ENCODE measurements at places on chromosomes 2 and 18. TPM values are rescaled to one million over a fixed set of nuclear protein-coding genes. Genes with fewer than 3 reads are reported as not detected.

Gene MERTK
- 9.3 TPM for total RNA-seq

Gene NYAP2
- 0.09 TPM for total RNA-seq

Gene KIF5C
- 11.0 TPM for total RNA-seq

Gene MARCO
- total RNA-seq, result 10.4 TPM

Gene DSG1
- not detected for total RNA-seq

Gene NAT8
- total RNA-seq, result not detected

Gene MLPH
- total RNA-seq, result 133 TPM

Gene LIMS4
- total RNA-seq, result 1.4 TPM

DNA sequence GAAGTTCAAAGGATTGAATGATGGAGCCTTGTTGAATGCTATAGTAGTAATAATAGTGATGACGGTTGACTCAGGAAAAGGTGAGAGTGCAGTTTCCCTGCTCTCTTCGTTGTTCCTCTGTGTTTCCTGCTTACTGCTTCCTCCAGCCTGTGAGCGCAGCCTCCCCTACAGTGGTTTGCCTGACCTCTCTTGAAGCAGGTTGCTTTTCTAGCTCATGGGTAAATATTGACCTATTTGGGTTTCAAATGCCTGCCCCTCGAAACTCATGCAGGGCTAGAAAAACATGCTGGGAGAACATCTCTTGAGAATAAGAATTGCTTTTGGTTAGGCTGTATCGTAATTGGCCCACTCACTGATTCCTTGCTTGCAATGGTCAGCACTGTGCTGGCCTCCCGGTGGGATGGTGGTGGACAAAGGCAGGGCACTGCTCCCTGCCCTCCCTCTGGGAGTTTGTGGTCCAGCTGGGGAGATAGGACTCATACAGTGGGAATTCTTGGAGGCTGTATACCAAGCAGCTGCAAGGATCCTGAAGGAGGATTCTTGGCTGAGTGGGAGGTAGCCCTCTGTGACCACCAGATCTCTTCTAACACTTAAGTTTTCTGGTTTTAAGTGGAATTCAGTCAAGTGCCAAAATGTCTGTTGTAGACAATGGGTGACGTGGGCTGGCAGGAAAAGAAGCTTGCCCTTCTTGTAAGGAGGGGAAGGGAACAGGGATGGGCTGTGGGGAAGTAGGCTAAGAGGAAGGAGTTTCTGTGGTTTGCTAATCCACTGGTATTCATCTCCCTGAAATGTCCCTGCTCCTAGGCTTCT is 5.4 kb upstream of the RNF181 start:
- no peak for DNase-seq

DNA sequence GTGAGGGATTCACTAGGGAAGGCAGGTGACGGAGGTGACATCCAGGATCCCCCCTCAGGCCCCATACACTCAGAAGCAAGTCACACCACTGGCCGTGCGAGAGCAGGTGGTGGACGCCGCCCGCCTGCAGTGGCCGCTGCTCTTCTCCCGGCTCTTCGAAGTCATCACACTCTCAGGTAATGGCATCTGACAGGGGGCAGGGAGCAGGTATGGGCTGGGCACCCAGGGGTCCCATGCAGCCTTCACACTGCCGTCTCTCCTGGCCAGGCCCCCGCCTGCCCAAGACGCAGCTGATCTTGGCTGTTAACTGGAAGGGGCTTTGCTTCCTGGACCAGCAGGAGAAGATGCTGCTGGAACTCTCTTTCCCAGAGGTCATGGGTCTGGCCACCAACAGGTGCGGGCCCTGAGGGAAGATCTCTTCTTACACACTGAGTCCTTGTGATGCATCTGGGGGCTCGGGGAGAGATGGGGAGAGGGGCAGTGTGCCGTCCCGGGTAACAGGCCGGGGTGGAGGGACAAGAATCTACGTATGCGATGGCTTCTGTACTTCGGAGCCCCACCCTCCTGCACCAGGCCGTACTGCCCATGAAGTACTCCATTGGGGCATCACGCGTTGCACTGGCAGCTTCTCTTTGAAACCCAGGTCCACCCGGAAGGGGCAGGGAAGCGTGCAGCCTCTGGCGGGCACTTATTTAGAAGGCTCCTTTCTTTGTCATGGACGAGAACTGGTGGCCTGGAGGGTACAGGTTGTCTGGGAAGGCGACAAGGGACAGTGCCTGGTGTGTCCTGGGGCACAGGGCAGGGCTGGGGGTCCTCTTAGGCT is 18.8 kb upstream of the GPR17 start:
- no peak for DNase-seq

- DNase-seq, result no peak
Observed at GRCh38 chr2:210503001-210503623, 26.6 kb upstream of the LANCL1 start.

GRCh38 chr2:120854766-120855530 is 119.3 kb downstream of the GLI2 start:
- no peak for DNase-seq

- DNase-seq, result no peak
Observed at GRCh38 chr2:58852243-58852642, 611.1 kb upstream of the FANCL start.

DNA sequence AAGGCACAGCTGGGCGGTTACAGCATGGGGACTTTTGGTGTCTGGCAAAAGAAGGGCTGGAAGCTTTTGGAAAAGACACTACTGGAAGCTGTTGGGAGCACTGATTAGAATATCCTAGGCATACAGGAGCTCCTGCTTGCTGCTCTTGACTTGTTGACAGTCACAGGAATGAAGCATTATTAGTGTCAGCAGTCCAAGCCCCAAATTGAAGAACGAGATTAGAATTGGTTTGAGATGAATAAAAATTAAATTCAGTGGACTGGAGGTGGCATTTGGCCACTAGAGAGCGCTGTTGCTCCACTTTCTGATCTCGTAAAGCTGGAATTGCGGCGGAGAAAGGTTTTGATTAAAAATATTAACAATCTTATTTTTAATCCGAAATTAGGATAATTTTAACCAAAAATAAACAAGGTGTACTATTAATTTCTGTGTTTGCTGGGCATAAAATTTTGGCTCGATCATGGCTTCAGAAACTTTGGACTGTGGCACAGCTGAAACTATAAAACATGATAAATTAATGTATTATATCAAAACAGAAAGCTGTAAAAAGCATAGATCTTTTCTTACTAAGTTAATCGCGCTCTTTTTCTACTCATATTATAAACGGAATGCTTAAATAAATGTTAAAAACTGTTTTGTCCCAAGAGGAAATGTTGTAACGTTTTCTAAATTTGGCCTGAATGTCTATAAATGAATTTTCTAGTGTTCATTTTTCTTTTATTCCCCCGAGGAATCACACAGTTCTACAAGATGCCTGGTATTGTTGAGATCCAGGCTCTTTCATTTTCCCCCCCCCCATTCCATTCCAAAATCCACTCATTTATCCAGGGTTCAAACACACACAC is 2.4 kb upstream of the HOXD8 start:
- DNase-seq, result peak; percentile 64

- DNase-seq, result no peak
Observed at GRCh38 chr2:177001334-177001733, 211.3 kb upstream of the HNRNPA3 start.

DNA sequence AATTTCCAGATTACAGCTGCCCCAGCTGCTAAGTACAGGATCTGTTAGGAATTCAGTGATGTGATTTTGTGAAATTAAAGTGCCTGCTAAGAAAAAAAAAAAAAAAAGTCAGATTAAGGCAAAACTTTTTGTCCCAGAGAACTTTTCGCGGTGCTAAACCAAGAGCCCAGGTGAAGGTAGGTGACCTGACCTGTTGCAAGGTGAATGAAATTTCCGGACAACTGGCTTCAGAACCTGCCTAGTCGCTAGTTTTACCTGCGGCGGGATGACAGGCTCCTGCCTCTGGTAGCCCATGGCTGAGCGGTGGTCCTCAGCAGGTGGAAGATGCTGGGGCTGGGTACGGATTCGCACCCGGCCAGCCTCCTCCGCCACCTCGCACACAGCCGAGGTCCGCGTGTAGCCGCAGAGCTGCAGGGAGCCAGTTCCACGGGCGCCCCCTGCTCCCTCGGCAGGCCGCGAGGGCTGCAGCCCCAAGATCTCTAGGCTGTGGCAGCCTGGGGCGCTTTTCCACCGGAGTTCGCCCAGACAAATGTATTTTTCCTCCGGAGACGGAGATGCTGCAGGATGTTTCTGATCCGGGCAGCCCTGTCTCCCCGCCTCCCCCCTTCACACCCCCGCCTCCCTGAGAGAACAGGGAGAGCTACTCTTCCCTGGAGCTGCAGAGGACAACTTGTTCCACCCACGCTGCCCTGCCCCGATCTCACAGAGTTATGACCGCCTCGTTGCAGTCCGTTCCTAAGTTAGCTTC is at the start of gene SLC38A11:
SLC38A11 (minus strand) TSS at position 572 of the 748 bp plus-strand sequence; CDS start at position 294, 278 bp downstream.
- peak; percentile 46 for DNase-seq

- DNase-seq, result no peak
Observed at GRCh38 chr18:13376841-13377351, 158.3 kb downstream of the LDLRAD4 start.

GRCh38 chr2:130339885-130340745 is 2.6 kb upstream of the IMP4 start:
- DNase-seq, result peak; percentile 35

- no peak for DNase-seq
Observed at GRCh38 chr2:45894211-45894610, 242.7 kb downstream of the PRKCE start.

DNA sequence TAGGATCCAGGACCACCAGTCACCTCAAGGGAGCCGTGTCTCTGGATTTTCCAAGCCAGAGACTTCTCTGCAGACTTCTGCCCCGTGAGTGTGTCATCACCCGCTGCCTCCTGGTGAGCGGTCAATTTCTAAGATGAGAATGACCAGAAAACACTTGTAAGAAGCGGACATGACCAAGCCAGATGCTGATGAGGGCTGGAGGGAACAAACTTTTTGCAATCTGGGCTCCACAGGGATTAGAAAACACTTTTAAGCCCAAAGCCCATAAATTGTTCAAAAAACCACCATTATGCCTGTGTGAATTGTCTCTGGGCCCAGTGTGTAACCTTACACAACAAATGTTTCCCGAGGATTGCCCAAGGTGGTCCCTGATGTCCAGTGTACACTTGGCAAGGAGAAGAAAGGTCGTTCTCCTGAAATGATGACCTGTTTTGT is 5.3 kb upstream of the NPPC start:
- DNase-seq, result no peak

DNA sequence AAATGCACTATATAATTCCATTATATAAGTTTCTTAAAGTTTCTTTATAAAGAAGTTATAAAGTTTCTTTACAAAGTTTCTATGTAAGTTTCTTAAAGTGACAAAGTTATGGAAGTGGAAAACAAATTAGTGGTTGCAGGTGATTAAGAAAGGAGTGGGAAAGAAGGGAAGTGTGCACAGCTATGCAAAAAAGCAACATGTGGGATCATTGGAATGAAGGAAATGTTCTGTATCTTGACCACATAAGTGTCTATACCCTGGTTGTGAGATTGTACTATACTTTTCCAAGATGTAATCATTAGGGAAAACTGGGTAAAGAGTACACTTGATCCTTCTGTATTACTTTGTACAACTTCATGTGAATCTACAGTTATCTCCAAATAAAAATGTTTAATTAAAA is 1541.1 kb downstream of the LRP1B start:
- no peak for DNase-seq

GRCh38 chr2:233354971-233355574 is 779 bp downstream of the DGKD start:
- peak; percentile 76 for DNase-seq

GRCh38 chr2:37614061-37614738 is 57.2 kb downstream of the CDC42EP3 start:
- DNase-seq, result no peak

GRCh38 chr2:148282201-148282600 is 261.3 kb downstream of the MBD5 start:
- DNase-seq, result no peak

DNA sequence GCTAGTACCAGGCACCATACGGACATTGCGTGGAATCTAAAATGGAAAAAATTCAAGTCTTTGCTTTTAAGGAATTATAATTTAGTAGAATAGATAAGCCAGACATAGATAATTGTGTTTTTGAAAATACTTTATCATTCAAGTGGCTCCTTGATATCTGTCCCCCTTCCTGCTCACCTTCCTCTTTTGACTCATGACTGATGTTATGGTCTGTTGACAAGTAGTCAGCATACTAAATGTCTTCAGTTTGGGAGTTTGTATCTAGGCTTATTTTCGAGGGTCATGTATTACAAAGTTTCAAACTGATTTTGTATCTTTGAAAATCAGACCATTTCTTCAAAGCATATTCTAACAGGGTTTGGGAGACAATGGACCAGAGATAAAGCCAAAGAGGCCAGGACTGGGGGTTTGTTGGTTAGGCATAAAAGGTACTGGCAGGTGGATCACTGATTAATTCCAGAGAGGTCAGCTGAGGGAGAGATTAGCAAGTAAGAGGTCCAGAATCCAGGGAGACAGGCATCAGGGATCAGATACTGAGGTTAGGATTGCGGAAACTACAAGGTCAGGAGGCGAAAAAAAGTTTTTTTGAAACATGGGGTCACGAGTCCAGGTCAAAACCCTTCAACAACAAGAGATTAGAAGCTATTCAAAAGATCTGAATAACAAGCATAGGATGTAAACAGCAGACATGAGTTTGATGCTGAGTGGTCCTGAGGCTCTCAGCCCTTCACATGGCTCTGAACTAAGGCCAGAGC is 31.5 kb upstream of the KLHL14 start:
- DNase-seq, result no peak

DNA sequence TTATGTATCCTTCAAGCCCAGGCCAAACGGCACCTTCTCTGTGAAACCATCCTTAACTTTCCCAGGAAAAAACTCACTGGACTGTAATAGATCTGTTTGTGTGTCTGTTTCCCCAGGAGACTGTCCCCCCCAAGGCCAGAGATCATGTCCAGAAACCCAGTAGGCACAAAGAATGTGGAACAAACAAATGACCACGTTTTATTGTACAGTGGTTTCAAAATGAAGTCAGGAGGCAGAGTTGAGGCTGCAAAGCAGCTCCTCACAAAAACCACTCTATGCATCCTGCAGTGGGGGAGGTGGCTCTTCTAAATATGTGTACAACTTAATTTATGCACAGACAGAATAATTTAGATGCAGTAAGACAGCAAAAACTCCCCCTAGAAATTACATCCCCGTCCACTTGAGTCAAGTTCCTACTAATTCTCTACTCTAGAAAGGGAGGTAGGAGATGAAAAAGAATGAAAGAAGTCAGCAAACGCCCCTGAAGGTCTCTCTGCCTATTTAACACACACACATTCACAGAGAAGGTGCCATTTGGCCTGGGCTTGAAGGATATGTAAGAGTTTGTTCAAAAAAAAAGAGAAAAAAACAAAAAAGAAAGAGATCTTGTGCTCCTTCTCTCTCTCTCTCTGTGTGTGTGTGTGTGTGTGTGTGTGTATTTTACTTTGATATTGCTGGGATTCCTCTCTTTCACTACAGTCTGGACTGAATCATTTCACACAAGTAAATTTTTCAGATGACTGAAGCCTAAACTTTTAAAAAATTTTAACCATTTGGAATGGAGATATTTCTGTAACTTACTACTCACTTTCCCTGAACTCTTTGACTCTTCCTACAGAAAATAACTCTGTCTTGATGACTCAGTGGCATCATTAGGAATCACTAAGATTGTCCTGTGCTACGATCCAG is 19.5 kb downstream of the BCL2 start:
- DNase-seq, result no peak

- DNase-seq, result no peak
Observed at GRCh38 chr2:64952096-64952495, 37.1 kb upstream of the SLC1A4 start.

- peak; percentile 69 for DNase-seq
Observed at GRCh38 chr2:232979871-232980461, 33.1 kb downstream of the NGEF start.
